ENCODE measurements at places on chromosomes 4 and X.
A peak's percentile ranks its signal among the peaks of the same experiment; 100 is the strongest.

- no peak overlapping the region for H3K4me3 ChIP-seq
- peaks cover 85% of the 10 kb centered on the region for H3K4me1 ChIP-seq
- peaks cover 3% of the 10 kb centered on the region for H3K27me3 ChIP-seq
Observed at GRCh38 chr4:76987153-76987591, 37.6 kb downstream of the SEPTIN11 start.

- no peak overlapping the region for H3K4me3 ChIP-seq
- no peaks in the 10 kb centered on the region for H3K4me1 ChIP-seq
- DNase-seq: no peak
- H3K27me3 ChIP-seq: no peaks in the 10 kb centered on the region
- no peaks in the 10 kb centered on the region for H3K36me3 ChIP-seq
Observed at GRCh38 chr4:23932186-23932585, 42.3 kb upstream of the PPARGC1A start.

DNA sequence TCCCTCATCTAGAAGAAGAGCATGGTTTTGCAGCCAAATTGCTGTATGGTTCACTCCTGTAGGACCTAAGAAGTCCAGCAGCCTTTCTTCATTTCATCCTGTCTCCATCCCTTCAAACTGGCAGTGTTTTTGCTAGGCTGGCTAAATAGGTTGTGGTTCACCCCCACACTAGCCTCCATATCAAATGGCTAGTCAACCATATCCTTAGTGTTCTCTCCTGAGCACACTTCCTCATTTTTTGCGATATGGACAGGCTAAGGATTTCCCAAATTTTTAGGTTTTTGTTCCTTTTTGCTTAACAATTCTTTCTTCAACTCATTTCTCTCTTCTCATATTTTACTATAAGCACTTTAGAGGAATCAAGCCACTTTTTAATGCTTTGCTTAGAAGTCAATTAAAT lies 98.8 kb upstream of the NOCT start:
- H3K4me1 ChIP-seq: no peaks in the 10 kb centered on the region
- no peak overlapping the region for H3K4me3 ChIP-seq
- H3K27me3 ChIP-seq: peaks cover 22% of the 10 kb centered on the region
- DNase-seq: no peak
- H3K36me3 ChIP-seq: no peaks in the 10 kb centered on the region

- H3K36me3 ChIP-seq: peaks cover 4% of the 10 kb centered on the region
- peaks cover 19% of the 10 kb centered on the region for H3K4me1 ChIP-seq
- peaks cover 28% of the 10 kb centered on the region for H3K27me3 ChIP-seq
- peak overlapping the region; percentile 92 for H3K4me3 ChIP-seq
- DNase-seq: peak; percentile 66
Observed at GRCh38 chr4:22515145-22515887, 550 bp downstream of the ADGRA3 start.

DNA sequence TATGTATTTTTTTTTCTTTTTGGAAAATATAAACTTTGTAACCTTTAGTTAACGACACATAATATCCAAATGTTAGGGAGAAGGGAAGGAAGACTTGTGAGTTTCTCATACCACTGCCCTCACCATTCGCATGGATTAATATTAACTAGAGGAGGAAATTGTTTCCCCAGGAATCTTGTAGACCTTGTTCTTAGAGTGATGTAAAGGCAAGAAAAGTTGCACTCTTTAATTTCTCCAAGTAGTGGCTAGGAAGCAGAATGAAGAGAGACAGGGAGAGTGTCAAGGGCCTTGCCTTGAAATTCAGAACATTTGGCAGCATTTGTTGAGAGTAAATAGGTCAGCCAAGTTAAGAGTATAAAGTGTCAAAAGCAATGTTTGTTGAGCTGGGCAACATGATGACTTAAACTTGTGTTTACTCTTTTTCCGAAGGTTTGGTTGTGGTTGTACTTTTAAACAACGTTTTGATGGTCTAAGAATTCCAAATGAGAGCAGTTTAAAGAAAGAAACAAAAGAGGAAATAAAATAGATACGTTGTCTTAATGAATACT lies 105.7 kb downstream of the TENM3 start:
- H3K36me3 ChIP-seq: no peaks in the 10 kb centered on the region
- no peak overlapping the region for H3K27ac ChIP-seq
- no peak overlapping the region for H3K4me3 ChIP-seq

DNA sequence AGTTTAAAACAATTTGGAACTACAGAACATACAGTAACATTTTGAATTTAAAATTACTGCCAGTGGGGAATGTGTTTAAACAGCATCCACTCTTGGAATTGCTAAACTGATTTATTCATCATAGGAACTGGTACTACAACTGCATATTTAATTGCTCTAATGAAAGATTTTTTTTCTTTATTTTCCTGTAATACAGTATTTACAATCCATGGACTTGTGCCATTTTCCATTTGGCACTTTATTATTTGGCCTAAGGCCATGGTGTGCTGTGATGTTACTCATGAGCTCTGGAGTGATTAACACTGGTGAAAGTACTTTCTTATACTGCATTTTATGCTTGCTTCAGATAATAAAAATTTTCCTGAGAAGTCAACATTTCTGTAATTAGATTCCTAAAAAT lies 69.7 kb upstream of the NUDT6 start:
- H3K36me3 ChIP-seq: peaks cover 80% of the 10 kb centered on the region
- H3K27me3 ChIP-seq: no peaks in the 10 kb centered on the region
- no peaks in the 10 kb centered on the region for H3K4me1 ChIP-seq
- H3K4me3 ChIP-seq: no peak overlapping the region
- DNase-seq: no peak

DNA sequence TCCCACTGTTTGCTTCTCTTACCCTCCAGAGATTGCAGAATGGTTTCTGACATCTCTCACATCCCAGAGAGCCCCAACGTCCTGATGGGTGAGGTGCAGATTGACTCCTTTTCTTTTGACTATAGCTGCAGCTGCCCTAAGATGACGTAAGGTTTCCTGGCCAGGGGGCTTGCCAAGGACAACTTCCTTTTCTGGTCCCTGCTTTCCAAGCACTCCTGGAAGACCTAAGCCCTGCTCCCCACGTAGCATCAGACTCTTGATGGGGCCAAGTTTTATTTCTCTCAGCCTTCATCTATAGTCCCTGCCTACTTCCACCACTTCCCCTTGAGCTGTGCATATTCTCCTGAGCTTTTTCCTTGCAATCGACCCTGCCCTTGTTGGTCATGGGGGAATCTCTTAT lies 497.7 kb downstream of the IDS start:
- peaks cover 8% of the 10 kb centered on the region for H3K27me3 ChIP-seq
- H3K4me3 ChIP-seq: no peak overlapping the region
- H3K4me1 ChIP-seq: no peaks in the 10 kb centered on the region
- no peaks in the 10 kb centered on the region for H3K36me3 ChIP-seq
- no peak overlapping the region for H3K27ac ChIP-seq

DNA sequence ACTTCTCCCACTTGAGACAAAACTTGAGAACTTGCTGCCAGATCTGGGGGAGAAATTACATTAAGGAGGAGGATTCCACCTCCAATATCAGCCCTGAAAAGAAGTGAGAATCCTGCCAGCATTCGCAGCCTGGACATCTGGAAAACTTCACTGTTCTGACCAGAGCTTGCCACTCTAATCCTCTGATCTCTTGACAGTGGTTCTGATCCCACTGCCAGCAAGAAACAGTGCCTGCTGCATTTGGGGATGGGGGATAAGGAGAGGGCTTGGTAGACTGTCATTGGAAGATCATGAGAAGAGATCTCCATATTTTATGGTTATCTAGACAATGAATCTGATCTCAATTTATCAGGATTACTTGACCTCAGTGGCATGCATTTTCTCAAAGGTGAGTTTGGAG lies 49.8 kb upstream of the TMEM33 start:
- no peak for DNase-seq
- H3K27ac ChIP-seq: no peak overlapping the region
- peaks cover 14% of the 10 kb centered on the region for H3K4me1 ChIP-seq
- H3K4me3 ChIP-seq: no peak overlapping the region
- H3K27me3 ChIP-seq: peaks cover 52% of the 10 kb centered on the region

GRCh38 chr4:56871371-56871866 lies 36.3 kb upstream of the REST start:
- DNase-seq: no peak
- H3K27ac ChIP-seq: no peak overlapping the region
- peaks cover 4% of the 10 kb centered on the region for H3K27me3 ChIP-seq
- H3K36me3 ChIP-seq: no peaks in the 10 kb centered on the region

DNA sequence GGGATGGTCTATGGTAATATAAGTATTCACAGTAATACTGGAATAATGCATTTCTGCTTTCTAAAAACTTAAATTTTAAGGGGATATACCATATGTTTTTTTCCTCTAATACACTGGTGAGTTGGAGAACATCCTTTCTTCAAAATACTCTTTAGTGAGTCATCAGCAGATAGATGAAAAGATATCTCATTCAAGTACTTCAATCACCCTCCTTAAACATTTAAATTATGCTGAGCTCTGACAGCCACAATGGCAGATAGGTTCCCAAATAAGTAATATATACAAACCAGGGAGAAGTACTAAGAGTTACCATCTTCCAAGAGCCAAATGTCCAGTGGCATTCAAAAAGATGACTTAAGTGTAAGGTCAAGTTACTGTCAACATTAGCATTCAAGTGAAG lies 52.2 kb downstream of the AMMECR1 start:
- H3K4me1 ChIP-seq: peaks cover 40% of the 10 kb centered on the region
- no peak for DNase-seq

DNA sequence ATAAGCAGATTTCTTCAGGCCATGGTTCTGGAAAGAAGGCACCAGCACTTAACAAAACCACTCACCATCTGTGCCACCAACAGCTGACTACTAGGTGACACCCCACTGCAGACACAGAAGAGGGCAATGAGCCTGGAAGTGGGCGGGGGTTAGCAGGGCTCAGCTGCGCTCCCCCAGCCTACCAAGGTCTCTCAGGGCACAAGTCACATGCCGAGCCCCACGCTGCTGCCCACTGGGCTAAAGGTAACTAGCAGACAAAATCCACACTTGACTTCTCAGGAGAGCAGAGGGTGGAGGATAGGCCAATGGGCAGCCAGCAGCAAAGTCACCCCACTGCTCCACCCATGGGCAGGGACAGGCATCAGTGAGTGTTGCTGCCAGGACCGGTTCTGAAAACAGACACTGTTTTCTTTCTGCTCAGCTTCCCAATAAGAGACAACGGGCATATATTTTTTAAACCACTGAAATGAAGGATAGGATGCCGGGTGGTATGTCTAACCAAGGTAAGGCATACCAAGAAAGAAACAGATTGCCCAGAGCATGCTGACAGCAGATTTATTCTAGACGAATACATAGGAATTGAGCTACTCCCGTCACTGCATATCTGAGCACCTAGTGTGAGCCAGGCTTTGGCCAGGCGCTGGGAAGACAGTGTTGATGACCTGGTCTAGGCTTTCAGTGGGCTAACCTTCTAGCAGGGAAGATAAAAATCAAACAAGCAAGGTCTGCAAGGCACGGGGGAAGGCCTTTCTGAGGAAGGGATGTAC lies 20.1 kb downstream of the ACSL1 start:
- H3K36me3 ChIP-seq: peaks cover 21% of the 10 kb centered on the region
- H3K4me1 ChIP-seq: peaks cover 18% of the 10 kb centered on the region
- no peak overlapping the region for H3K27ac ChIP-seq
- no peak overlapping the region for H3K4me3 ChIP-seq
- no peaks in the 10 kb centered on the region for H3K27me3 ChIP-seq
- no peak for DNase-seq

DNA sequence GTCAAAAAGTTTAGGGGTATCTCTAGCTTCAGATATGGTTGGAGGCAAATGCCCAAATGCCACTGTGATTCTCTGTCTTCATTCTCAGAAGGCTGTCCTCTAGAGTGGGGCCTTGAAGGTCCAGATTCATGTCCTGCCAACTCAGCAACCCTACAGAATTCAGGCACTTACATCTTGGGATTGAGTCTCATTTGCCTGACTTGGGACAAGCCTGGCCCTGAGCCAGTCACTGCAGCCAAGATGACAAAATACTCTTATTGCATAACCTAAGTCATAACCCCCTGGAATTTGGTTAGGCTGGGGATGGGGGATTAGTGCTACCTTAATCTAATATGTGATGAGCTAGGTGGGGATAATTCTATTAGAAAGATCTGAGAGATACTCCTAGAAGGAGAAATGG lies 100.5 kb downstream of the AREG start:
- peaks cover 7% of the 10 kb centered on the region for H3K4me1 ChIP-seq
- H3K27me3 ChIP-seq: no peaks in the 10 kb centered on the region
- H3K4me3 ChIP-seq: no peak overlapping the region
- H3K36me3 ChIP-seq: no peaks in the 10 kb centered on the region

GRCh38 chr4:54660591-54660990 lies 2.8 kb downstream of the KIT start:
- H3K27me3 ChIP-seq: peaks cover 79% of the 10 kb centered on the region
- DNase-seq: no peak
- peaks cover 21% of the 10 kb centered on the region for H3K4me1 ChIP-seq
- no peak overlapping the region for H3K27ac ChIP-seq
- H3K36me3 ChIP-seq: no peaks in the 10 kb centered on the region
- no peak overlapping the region for H3K4me3 ChIP-seq

DNA sequence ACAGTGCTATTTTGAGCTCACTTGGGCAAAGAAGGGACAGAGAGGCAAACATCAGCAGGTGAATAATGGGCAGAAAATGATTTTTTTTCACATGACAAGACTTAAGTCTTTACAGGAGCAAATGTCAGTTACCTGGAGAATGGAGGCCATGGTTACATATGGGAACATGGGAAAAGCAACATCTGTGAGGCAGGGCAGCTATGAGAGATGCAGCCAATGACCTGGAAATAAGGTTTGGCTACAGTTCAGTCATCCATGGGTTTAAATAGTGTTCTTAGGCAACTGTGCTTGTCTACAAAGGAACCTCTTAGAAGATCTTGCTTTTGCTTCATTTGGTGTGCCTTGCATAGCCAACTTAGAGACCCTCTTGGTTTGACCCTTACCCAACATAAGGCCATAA lies 490.2 kb upstream of the LCORL start:
- H3K4me3 ChIP-seq: no peak overlapping the region
- no peaks in the 10 kb centered on the region for H3K27me3 ChIP-seq
- no peak overlapping the region for H3K27ac ChIP-seq

DNA sequence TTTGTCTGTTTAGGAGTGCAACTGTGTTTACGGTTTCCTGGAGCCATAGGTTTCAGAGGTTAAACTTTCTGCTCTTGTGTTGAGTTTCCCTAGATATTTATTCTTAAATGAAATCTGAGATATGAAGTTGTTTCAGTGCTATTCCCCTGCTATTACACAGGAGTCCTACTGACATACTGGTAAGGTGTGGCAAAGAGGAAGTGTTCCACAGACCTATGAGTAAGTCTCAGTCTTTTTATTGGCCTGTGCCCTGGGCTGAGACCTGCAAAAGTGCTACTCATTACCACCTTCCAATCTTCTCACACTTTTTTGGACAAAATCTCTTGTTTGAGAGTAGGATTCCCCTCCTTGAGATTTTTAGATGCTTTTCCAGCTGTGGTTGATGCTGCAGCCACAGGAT lies 35.6 kb upstream of the MAGEA8 start:
- H3K27me3 ChIP-seq: peaks cover 84% of the 10 kb centered on the region
- H3K4me3 ChIP-seq: no peak overlapping the region

All from activated T-cell treated with anti-CD3 and anti-CD28 coated beads, Interleukin-2, amount 50 U/mL, for 24 hours (primary cell).